ENCODE measurements at places on chromosomes 5 and 9.
A peak's percentile ranks its signal among the peaks of the same experiment; 100 is the strongest.

GRCh38 chr5:81808106-81808505 lies 57.2 kb upstream of the SSBP2 start:
- DNase-seq = no peak

- peak; percentile 75 for DNase-seq
These were observed 4.6 kb upstream of the FBXL17 start for GRCh38 chr5:108386345-108387061.

- no peak for DNase-seq
These were observed 32.1 kb upstream of the TNFSF15 start for GRCh38 chr9:114837923-114838322.

DNA sequence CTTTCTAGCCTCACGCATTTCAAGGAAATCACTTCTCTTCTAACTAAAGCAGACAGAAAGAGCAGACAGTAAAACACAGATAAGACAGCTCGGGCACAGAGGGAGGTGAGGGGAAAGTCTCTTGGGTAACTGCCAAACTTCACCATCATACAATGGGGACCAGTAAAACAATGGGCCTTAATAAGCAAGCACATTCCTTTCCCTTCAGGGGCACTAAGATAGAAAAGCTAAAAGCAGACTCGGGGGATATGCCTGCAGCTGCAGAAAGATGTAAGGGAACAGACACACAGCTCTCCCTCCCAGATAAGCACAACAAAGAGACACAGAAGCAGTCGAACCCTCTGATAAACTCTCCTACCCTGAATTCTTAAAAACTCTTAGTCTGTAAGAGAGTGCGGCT lies 15.6 kb upstream of the CKS2 start:
- no peak for DNase-seq

- no peak for DNase-seq
These were observed 7.0 kb downstream of the MAMDC4 start for GRCh38 chr9:136858844-136859757.

- DNase-seq = peak; percentile 56
These were observed at the start of gene GNG10 for GRCh38 chr9:111661150-111661801. Gene GNG10 (plus strand): TSS chr9:111661605. CDS start chr9:111661635, 30 bp downstream.

GRCh38 chr9:105389796-105390195 lies 58.0 kb upstream of the FSD1L start:
- no peak for DNase-seq

GRCh38 chr5:148125641-148126040 lies 42.7 kb upstream of the SPINK14 start:
- peak; percentile 37 for DNase-seq
